NCI-H446 (cell line): ENCODE measurements at places on chromosomes 5 and 9.

DNA sequence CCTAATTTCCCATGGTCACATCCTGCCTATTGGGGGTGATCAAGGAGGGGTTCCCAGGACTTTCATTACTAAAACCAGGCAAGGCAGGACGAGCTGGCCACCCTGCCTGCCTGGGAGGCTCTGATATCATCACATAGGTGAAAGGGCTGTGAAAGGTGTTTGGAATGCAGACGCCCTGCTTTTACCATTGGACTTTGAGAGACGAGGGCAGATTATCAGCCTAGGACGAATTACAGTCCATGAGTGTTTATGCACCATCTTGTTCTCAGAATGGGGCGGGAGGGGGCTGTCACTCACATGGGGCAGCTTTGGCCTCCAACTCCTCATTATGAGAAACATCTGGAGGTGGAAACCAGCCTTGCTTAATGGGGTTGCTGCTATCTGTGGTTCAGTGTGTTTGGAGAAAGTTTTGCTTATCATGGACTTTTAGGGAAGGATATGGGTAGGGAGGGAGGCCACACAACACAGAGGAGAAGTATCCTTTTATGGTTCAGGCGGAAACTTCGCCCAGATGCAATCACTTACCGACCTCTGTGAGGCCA is 69.8 kb upstream of the UBTD2 start:
- no peak for DNase-seq

GRCh38 chr5:136311999-136312398 is 53.3 kb downstream of the TRPC7 start:
- DNase-seq, result no peak

GRCh38 chr9:135083831-135084230 is 3.6 kb upstream of the OLFM1 start:
- no peak for DNase-seq

DNA sequence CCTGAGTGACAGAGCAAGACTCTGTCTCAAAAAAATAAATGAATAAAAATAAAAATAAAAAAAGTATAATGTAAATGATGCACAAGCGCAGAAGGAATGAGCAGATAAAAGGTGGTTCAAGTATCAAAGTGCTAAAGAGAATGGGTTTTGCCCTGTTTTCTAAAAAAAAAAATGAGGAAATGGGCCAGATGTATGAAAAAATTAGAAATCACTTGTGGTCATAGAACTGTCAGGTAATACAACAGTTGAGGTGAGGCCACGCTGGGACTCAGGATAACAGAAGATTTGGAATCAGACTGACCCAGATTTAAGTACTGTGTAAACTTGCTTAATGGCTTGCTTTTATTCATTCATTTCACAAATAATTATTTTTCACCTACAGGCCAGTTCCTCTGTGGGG is 69.8 kb downstream of the MAPKAP1 start:
- DNase-seq, result no peak

- DNase-seq, result no peak
These were observed 263.6 kb upstream of the PTGER4 start for GRCh38 chr5:40416098-40416497.

DNA sequence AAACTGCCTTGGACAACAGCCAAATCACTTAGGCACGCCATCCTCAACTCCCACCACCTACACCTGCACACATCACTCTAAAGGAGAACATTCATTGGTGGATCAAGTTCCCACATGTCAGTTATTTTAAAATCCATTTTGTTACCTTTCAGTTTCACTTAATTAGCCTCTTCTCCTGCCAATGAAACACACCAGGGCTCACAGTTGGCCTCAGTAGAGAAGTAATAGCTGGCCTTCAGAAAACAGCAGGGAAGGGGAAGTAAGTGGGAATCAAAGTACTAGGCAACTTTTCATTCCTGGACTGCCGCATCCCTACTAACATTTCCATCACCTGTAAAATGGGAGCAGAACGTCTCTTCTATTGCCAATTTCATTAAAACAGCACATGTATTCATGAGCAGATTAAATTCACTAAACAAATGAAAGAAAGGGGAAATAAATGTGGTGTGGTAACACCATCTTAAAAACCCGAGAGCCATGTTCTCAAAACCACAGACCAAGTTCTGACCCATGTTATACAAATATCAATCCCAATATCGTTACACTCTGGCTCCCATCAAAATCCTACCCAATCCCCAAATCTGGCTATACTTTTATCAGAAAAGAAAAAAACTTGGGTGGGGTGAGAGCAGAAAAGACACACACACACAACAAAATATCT is 1.7 kb downstream of the SIL1 start:
- no peak for DNase-seq

- DNase-seq, result no peak
These were observed 456.5 kb upstream of the CDH9 start for GRCh38 chr5:27494887-27495286.

GRCh38 chr9:112378328-112379176 is 1.4 kb upstream of the HSDL2 start:
- DNase-seq, result no peak

GRCh38 chr5:55101556-55102276 is 730 bp upstream of the GZMA start:
- no peak for DNase-seq

DNA sequence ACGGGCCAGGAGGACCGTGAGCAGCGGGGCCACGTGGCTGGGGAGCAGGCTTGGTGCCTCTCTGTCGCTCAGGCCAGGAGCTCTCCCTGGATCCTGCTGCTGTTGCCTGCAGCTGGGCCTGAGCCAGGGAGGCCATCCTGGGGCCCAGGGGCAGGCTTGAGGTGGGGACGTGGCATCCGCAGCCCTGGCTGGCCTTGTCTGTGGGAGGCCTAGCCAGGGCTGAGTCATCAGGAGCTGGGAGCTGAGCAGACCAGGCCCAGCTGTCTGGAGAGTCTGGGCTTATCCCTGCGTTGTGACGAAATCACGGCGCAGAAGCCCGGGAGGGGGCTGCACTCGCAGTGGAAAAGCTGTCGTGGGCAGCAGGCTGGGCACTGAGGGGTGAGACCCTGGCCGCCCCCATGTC is 138.8 kb upstream of the COL5A1 start:
- DNase-seq, result peak; percentile 57

- no peak for DNase-seq
These were observed 110.4 kb downstream of the LIFR start for GRCh38 chr5:38446029-38446522.

- DNase-seq, result no peak
These were observed 89.5 kb upstream of the GRIA1 start for GRCh38 chr5:153400931-153401330.

- DNase-seq, result peak; percentile 36
These were observed 84.7 kb downstream of the PARP8 start for GRCh38 chr5:50751064-50751657.

DNA sequence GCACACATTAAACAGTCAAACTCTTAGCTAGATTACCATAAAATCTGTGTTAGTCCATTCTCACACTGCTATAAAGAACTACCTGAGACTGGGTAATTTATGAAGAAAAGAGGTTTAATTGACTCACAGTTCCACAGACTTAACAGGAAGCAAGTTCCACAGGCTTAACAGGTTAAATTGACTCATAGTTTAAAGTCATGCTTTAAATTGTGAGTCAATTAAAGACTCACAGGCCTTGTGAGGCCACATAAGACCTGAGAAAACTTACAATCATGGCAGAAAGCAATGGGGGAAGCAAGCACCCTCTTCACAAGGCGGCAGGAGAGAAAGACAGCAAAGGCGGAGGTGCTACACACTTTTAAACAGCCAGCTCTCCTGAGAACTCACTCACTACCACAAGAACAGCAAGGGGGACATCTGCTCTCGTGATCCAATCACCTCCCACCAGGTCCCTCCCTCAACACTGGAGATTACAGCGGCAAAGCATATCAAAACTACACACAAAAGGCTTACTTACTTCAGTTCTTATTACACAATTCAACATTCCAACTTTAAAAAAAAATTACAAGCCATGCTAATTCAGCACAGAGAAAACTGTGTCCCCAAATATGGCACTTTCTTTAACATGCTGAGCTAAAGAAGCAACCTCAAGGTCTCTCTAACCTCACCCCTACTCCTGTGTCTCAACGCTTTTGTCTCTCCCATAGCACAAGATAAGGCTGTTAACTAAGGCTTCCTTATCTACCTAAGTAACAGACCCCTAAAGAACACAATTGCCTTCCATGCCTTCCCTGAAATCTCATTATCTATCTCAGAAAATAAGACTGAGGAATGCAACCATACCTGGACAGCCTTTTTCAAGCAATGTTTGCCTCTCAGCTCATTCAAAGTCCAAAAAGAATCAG is 805.1 kb downstream of the NR2F1-AS1 start:
- DNase-seq, result no peak

DNA sequence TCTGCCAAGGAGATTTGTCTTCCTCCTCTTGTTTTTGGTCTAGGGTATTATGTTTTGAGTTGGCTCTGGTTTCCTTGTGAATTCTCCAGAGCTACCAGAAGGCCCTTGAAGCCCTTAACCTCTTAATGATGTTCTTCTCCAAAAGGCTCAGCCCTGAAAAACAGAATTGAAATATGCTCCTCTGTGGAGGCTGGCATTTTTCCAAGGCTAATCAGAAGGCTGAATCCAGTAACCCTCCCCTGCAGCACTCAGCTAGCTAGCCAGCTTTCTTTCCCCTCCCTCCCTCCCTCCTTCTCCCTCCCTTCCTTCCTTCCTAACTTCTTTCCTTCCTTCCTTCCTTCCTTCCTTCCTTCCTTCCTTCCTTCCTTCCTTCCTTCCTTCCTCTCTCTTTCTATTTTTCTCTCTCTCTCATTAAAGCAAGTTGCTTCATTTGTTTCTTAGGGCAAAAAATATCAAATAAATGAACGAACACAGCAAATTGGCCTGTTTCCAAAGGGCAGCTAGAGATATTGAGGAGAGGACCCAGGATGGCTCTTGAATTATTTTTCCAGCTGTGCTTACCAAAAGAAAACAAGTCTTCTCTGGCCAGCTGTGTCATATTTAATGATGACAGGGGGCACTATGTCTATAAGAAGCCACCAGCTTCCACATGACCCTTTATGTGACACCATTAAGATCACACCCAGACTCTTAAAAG is 38.7 kb downstream of the JAKMIP2 start:
- DNase-seq, result peak; percentile 95

GRCh38 chr9:22124263-22125011 is 115.3 kb upstream of the CDKN2B start:
- DNase-seq, result no peak

DNA sequence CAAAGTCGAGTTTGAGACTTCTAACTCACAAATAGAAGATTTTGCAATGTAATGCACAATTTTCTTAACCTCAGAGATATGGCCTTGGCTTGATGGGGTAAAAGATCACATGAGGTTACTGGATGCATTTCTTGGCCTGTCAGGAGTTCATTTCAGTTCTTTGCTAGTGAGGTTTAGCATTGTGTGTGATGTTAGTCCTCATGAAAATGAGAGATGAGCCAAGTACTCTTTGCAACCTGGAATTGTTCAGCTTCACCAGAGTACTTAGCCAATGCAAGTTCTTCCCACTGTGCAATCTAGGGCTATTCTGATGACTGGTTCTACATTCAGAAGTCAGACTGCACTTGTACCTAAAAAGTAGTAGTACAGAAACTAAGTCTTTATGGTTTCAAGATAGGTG is 24.9 kb downstream of the GNAQ start:
- no peak for DNase-seq

DNA sequence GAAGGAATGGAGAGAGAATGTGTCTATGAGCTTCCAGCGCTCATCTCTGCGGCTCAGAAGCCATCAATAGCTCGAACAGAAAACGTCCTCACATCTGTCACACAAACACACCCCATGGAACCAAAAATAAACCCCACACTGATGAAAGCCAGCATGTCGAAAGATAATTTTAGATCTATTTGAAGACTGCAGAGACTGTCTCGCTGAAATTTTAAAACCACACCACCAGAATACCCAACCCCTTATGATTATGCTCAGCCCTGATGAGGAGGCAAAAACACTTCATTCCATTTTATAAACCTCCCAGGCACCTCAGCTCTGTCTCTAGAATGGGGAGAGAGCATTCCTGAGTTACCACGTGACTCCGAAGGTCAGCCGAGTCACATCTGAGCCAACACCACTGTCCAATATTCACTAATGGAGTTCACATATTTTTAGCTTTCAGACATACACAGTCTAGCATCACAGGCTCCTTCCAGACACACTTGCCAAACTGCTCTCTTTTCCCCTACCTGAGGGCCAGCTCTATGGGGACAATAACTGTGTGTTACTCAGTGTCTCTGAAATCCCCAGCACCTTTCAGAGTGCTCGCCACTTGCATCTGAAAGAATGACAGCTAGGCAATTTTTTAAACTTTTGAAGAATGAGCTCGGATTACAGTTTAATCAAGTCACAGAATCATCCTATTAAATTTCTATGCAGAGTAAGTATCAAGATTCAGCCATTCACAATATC is 63.2 kb downstream of the SERINC5 start:
- no peak for DNase-seq

GRCh38 chr5:41306005-41306404 is 92.7 kb upstream of the C6 start:
- no peak for DNase-seq

DNA sequence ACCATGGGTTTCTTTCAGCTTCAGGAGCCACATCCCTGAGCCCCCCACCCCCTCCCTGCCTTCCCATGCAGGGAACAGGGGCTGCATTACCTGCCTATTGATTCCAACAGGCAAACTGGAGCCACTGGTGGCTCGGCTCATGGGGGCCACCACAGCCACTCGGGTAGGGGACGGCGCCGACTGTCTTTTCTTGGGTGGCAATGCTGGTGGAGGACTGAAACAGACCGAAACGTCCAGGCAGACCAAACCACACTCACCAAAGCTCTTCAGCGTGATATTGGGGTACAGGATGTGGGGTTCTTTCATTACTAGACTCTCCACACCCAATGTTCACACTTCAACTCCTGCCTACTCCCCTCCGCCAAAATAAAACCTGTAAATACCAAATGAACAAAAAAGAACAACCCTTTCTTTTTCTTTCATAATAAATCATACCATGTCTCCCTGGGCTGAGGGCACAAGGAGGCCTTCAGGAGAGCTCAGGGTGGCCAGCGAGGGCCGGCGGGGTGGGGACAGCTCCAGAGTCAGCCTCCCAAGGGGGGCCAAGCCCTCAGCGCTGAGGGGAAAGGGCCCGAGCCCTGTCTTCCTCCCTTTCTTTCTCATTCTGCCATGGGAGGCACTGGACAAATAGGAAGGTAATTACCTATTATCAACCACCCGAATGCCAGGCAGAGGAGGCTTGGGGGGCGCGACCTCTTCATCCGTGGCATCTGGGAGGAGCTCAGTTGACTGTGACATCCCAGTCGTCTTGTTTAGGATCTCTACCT is 83.3 kb downstream of the PRRT1B start:
- no peak for DNase-seq

GRCh38 chr5:35056686-35057085 is 8.9 kb upstream of the AGXT2 start:
- no peak for DNase-seq

GRCh38 chr5:75337366-75338021 is 474 bp downstream of the HMGCR start:
- no peak for DNase-seq
